ENCODE measurements at places on chromosomes 11 and 22.

DNA sequence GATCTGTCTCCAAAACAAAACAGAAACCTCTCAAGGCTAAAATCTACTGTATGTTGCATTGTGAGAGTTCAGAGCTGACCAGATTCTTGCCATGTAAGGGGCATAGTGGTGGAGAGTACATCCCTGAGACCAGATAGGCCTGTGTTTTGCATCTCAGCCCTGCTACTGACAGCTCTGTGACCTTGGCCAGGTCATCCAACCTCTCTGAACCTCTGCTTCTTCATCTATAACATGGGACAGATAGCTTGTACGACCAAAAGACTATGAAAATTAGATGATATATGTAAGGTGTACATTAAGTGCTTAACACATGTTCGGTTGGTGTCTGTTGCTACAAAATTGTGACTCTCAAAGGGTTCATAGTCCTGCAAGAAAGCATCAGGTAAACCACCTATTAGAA is 22.9 kb downstream of the ZNRF3 start:
- no peak for DNase-seq

DNA sequence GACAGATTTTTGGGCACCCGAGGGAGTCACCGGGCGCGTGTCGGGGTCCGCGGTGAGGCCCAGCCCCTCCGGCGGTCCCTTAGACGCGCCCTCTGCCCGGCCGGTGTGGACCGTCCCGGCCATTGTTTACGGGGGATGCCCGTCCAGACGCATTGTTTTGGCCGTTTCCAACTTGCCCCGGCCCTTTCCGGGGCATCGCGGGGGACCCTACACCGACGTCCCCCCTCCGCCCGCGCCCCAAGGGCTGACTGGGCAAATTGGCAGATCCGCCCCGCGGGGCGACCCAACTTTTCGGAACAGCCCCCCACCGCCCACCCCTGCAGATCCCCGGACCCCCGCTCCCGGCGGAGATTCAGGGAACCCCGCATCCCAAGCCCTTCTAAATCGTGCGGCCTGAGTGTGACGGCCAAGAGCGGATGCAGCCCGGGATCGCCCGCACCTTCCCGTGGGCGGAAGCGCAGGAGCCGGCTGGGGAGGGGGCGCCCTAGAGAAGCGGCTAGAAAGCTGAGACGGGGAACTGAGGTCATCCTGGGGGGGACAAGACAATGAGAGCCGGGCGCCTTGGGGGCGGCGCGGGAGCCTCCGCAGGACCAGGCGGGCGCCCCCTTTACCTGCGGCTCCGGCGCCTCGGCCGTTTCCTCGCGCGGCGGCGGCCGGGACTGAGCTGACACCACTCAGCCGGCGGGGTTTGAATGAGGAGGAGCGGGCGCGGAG is 17.1 kb upstream of the CCT8L2 start:
- no peak for DNase-seq

- DNase-seq = no peak
Measured at GRCh38 chr11:109885006-109885405, 208.2 kb upstream of the ZC3H12C start.

GRCh38 chr11:129620237-129621104 is 195.2 kb upstream of the TMEM45B start:
- no peak for DNase-seq

DNA sequence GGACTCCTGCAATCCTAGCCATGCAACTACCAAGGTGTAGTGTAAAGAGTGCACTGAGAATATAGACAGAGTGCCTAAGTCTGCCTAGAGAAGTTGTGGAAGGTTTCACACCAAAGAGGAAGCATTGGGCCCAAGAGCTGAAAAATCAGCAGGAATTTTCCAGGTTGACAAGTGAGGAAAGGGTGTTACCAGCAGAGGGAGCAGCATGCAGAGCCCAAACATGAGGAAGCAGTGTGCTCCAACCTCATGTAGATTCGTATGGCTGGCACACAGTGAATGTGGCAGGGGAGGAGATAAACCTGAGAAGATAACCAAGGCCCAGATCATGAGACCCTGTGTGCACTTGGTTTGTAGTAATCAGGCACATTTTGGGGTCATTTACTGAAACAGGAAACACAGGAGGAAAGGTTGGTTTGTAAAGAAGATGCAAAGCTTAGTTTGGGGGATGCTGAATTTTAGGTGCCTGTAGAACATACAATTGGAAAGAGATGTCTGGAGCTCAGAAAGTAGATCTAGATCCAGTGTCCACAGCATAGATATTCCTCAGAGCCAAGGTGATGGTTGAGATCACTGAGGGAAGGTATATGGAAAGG is 1.7 kb downstream of the HPX start:
- no peak for DNase-seq

- DNase-seq = no peak
Measured at GRCh38 chr22:29030618-29031226, 30.9 kb downstream of the C22orf31 start.

- DNase-seq = no peak
Measured at GRCh38 chr11:92627615-92628256, 341.7 kb upstream of the MTNR1B start.

DNA sequence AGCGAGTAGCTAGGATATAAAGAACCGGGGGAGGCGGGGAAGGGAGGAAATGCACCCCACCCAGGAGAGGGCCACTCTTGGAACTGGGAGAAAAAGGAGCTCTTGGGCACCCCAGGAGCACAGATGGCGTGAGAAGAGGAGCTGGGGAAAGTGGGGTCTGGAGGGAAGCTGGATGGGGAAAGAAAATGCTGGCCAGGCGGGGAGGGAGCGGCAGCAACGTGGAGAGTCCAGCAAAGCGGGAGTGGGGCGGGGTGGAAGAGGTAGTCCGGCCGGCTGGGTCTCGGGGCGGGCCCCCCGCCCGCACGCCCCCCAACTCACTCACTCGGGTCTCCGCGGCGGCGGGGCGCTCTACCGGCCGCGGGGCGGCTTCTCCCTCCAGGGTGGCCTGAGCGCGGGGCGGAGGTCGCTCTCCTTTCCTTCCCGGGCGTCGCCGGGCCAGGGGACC is 522 bp downstream of the TOB2 start:
- DNase-seq = no peak

GRCh38 chr11:15829312-15829711 is 527.0 kb downstream of the SOX6 start:
- DNase-seq = no peak

GRCh38 chr11:94107363-94107762 is 21.3 kb upstream of the PANX1 start:
- DNase-seq = no peak

DNA sequence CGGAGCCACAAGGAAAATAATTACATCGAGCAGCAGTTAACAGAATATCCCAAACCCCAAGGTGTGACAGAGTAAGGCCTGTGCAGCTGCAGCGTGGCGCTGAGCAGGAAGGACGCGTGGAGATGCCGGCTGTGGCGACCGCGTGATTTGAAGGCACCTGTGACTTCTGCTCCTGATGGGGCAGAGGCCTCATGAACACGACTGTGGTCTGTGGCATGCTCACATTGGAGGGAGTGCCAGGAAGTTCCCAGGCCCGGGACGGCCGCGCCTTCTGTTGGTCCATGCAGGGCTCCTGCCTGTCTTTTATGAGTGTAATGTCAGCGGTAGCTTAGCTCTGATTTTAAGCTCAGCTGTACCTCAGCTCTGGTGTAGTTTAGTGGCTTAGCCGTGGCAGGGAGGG is 50.4 kb downstream of the TPCN2 start:
- no peak for DNase-seq

DNA sequence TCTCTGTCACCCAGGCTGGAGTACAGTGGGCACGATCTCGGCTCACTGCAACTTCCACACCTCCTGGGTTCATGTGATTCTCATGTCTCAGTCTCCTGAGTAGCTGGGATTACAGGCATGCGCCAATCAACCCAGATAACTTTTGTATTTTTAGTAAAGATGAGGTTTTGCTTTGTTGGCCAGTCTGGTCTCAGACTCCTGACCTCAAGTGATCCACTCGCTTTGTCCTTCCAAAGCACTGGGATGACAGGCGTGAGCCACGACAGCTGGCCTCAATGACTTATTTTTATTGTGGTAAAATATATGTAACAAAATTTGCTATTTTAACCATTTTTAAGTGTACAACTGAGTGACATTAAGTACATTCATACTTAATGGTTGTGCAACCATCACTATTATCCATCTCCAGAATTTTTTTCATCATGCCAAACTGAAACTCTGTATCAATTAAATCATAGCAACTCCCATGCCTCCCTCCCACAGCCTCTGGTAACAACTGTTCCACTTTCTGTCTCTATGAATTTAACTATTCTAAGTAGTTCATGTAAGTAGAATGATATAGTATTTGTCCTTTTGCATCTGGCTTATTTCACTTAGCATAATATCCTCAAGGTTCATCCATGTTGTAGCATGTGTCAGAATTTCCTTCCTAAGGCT is 50.7 kb upstream of the CWF19L2 start:
- no peak for DNase-seq

- DNase-seq = no peak
Measured at GRCh38 chr22:40521046-40521445, 115.5 kb downstream of the MRTFA start.

DNA sequence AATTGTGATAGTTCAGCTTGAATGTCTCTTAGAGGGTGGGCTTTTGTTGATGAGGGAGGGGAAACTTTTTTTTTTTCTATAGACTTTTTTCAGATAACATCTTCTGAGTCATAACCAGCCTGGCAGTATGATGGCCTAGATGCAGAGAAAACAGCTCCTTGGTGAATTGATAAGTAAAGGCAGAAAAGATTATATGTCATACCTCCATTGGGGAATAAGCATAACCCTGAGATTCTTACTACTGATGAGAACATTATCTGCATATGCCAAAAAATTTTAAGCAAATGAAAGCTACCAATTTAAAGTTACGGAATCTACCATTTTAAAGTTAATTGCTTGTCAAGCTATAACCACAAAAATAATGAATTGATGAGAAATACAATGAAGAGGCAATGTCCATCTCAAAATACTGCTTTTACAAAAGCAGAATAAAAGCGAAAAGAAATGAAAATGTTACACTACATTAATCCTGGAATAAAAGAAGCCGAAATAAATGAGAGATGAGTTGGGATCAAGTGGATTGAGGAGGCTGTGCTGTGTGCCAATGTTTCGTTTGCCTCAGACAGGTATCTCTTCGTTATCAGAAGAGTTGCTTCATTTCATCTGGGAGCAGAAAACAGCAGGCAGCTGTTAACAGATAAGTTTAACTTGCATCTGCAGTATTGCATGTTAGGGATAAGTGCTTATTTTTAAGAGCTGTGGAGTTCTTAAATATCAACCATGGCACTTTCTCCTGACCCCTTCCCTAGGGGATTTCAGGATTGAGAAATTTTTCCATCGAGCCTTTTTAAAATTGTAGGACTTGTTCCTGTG is 3.9 kb downstream of the MALAT1 start:
- no peak for DNase-seq

DNA sequence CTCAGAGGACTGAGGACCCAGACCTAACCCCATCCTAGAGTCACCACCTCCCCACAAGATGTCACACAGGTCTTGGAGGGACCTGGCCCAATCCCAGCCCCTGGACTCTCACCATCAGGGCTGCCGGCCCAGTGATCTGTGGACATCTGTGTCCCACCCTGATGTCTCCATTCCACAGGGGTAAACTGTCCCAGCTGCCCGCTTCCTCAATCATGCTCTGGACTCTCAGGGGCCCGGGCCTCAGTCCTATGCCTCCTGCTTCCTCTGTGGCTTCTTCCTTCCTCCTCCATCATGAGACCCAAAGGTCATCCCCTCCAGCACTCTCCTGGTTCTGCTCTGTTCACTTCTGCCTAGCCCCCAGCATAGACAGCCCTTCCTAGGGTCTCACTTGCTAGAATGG is 32.2 kb downstream of the ARAP1 start:
- no peak for DNase-seq

- DNase-seq = no peak
Measured at GRCh38 chr11:13713982-13714381, 45.5 kb downstream of the FAR1 start.

- DNase-seq = no peak
Measured at GRCh38 chr11:10022764-10023163, 271.3 kb downstream of the SBF2 start.

GRCh38 chr11:107696140-107696539 is 15.7 kb downstream of the SLN start:
- no peak for DNase-seq

DNA sequence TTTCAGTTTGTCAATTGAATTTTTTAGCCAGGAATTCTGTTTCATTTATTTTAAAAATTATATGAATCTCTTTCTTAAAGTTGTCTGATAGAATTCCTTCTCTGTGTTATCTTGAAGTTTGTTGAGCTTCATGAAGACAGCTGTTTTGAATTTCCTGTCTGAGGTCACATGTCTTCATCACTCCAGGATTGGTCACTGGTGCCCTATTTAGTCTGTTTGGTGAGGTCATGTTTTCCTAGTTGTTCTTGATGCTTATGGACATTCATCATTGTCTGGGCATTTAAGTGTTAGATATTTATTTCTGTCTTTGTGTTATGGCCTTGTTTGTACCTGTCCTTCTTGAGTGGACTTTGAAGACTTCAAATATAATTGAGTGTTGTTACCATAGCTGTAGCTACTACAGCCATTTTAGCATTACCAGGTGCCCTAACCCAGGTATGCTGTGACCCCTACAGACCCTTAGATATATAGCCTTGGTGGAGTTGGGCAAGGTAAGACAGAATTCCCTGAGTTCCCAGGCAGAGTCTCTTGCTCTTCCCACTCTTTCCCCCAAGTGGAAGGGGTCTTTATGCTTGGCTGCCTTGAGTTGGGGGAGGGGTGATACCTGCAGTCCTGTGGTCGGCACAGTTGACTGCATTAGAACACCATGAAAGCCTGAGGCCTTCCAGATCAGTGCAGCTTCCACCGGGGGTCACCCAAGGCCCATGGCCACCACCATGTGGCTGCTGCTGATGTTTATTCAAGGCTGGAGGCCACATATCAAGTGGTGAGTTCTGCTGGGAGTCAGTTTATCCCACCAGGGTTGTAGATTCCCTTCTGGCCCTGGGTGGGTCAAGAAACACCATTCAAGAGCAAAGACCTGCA is 229.6 kb downstream of the DYNC2H1 start:
- DNase-seq = no peak

DNA sequence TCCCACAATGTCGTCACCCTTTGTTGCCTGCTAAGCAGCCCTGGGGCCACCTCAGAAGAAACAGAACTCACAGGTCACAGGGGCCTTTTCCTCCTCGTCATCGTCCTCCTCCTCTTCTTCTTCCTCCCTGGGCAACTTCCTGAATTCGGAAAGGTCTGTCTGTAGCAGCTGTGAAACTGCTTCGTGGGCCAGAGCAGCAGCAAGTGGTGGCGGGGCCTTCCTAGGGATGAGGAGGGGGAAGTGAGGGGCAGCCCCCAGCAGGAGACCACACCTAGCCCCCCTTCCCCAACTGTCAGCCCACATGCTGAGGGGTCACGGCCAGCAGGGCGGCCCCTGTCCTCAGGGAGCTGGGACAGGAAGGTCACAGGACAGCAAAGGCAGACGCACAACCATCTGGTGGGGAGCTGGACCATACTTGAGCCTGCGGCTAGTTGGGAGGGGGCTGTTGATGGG is 13.2 kb downstream of the PPM1F start:
- no peak for DNase-seq

DNA sequence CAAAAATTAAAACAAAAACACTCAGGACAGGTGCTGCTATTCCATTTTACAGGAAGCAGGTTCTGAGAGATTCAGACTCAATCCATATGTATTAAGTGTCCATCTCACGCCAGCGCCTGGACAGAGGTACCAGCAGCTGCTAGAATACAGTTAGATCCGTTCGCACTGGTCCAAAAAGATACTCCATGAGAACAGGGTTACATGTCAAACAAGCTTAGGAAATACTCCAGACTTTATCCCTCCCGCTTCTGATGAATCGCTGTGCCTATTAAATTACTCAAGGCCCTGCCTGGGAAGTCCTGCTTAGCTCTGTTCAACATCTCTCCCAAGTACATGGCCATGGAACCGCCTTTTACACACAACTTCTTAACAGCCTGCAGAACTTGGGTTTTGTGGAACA is 50.2 kb upstream of the SLC35C1 start:
- no peak for DNase-seq

Measured in stimulated activated CD8-positive, alpha-beta memory T cell treated with anti-CD3 and anti-CD28 coated beads, Interleukin-4, amount 100 ng/mL, for 1 hour (primary cell).